ENCODE measurements at places on chromosomes 16 and 17.

DNA sequence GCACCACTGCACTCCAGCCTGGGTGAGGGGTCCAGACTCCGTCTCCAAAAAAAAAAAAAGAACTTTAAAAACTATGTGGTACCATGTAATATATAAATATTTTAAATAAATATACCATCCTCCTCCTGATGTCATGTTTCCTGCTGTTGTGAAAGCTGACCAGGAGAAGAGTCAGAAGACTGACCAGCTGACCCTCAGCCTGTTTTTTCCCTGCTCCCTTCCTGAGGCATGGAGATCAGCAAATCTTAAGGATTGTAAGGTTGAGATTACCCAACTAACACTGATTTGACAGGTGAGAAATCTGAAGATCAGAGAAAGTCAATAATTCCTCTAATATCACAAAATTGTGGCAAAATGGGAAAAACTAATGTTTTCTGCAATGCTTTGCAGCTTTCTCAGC, 18.1 kb downstream of the NCOR1 start:
- DNase-seq = no peak

- no peak for DNase-seq
These were observed 28.6 kb upstream of the GPRC5B start for GRCh38 chr16:19913340-19913645.

GRCh38 chr16:1677339-1677738, 740 bp upstream of the JPT2 start:
- no peak for DNase-seq

DNA sequence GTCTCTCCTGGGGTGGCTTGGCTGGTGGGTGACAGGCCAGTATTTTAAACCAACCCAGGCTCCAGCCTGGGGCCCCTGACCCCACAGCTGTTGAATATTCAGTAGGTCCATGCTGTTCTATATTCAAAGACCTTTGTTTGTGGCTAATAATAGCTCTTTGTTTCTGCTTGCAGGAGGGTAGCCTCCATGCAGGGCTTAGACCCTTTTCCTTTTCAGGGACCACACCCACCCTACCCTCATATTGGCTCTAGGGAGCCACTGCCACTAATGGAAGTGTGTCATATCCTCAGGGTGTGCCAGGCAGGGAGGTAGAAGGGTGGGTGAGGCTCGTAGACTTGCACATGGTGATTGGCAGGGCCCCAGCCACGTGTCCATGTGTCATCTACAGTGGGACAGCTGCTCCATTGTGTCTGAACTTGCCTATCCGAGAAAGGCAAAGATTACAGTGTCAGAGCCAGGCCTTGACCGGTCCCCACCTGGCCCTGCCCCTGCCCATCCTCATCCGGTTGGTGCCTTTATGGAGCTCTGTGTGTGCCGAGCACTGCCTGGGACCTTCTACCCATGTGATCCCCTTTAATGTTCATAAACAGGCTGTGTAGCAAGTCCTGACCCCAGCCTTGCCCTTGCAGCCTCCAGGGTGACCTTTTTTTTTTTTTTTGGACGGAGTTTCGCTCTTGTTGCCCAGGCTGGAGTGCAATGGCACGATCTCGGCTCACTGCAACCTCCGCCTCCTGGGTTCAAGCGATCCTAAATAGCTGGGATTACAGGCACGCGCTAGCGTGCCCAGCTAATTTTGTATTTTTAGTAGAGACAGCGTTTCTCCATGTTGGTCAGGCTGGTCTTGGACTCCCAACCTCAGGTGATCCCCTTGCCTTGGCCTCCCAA, 22.1 kb downstream of the TMC7 start:
- no peak for DNase-seq

DNA sequence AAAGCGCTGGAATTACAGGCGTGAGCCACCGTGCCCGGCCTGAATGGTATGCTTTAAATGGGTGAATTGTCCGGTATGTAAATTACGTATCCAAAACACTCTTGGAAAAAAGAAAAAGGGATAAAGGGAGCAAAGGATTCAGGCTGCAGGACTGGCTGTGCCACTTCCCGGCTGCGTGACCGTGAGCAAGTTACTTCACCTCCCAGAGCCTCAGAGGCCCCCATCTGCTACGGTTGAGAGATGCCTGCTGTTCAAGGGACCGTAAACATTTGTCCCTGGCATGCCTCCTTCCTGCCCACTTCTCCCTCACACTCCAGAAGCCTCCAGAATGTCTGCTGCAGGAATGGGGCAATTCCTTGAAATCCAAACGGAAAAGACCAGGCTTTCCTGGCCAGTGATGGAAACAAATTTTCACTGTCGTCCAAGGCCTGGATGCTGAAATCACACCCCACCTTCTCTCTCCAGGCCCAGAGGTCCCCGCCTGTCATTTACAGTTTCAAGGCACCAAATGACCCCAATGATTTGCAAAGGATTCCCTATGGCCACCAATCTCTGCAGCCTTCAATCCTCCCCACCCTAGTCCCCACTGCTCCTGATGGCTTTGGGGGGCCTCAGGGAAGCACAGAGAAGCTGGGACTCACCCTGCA, 22.9 kb upstream of the LITAF start:
- DNase-seq = no peak

GRCh38 chr17:1641065-1641403, 4.5 kb downstream of the SCARF1 start:
- DNase-seq = no peak

DNA sequence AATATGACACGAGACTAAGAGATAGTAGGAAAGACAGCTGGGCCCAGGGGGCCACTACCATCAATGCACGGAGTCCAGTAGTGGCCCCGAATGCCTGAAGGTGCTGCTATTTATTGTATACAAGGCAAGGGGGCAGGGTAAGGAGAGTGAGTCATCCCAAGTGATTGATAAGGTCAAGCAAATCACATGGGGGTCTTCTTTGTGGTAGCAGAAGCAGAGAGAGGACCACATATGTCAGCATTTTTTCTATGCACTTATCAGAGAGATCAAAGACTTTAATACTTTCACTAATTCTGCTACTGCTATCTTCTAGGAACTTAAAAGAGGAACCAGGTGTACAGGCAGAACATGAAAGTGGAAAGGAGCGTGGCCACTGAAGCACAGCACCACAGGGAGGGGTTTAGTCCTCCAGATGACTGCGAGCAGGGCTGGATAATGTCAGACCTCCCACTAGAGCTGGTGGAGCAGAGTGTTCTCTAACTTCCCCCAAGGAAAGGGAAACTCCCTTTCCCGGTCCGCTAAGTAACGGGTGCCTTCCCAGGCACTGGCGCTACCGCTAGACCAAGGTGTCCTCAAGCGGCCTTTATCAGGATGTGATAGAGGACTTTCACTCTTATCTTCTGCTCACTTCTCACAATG, 26.4 kb upstream of the ARL4D start:
- no peak for DNase-seq

DNA sequence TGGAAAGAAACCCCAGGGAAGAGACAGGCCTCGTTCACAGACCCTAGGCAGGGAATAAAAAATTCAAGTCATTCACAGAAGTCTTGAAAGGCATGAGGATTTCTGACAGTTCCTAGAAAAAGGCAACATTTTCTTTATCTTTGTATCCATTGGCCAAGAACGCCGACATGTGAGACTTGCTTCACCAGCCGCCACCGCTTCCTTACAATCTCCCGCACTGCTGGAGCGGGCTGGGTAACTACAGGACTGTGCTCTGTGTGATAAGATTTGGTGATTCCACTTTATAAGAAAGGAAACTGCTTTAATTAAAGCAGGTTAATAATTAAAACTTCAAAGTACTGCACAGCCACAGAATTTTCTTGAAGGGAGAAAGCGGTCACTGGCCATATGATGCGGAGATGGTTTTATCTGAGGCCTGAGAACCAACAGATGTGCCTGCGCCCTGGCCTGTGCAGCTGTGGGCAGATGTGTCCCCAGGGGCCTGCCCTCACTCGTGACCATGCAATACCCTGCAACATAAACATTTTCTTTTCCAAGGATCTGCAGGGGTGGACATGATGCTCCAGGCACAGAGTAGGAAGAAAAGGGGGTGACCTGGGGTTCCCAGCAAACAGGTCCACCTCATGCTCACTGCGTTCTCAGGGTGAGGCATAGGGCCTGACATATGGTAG, 13.0 kb upstream of the LGALS3BP start:
- DNase-seq = no peak

DNA sequence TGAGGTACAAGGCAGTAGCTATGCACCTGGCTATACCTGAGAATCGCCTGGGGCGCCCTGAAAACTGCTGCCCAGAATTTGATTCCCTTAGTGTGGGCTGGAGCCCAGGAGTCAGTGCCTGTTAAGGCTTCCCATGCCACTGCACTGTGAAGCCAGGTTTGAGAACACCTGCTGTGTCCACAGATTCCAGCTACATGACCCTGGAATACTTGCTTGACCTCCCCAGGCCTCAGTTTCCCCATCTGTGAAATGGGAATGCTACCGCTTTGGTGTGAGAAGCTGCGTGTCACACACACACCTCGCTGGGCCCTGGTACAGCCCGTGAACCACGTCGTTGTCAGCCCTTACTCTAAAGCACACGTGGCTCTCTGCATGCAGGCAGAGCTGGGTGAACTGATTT, 271.0 kb downstream of the C16orf95 start:
- DNase-seq = no peak

DNA sequence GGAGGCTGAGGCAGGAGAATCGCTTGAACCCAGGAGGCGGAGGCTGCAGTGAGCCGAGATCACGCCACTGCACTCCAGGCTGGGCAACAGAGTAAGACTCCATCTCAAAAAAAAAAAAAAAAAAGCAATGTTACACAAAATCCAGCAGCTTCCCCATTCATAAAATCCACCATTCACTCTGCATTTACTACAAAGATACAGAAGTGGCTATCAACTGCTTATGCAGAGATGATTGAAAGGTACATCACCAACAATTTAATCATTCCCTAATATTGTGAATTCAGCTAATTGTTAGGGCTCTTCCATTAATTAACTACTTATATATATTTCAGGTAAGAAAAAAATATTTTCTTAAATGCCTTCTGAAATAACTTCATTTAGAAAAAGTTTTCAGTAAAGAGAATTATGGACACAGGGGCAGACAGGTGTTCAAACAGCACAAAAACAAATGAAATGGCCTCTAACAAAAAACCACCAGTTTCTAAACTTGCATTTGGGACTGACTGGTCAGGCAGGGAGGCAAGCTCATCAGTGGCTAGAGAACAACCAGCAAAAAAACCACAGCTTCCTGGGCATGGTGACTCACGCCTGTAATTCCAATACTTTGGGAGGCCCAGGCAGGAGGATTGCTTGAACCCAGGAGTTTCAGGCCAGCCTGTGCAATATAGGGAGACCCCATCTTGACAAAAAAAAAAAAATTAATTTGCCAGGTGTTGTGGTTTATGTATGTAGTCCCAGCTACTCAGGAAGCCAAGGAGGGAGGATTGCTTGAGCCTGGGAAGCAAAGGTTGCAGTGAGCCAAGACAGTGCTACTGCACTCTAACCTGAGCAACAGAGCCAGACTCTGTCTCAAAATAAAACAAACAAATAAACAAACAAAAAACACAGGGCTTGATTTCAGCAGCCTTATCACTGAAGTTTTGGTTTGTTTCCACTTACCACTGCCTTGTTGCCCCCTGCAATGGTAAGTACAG, 26.3 kb downstream of the ERN1 start:
- no peak for DNase-seq

GRCh38 chr16:55634193-55634592, 21.6 kb upstream of the SLC6A2 start:
- DNase-seq = no peak

GRCh38 chr17:80456465-80457235, 19.8 kb downstream of the NPTX1 start:
- no peak for DNase-seq

- DNase-seq = no peak
These were observed 11.2 kb downstream of the CYBC1 start for GRCh38 chr17:82439194-82439828.

- DNase-seq = no peak
These were observed 6.3 kb downstream of the ZNF598 start for GRCh38 chr16:2003231-2003826.

GRCh38 chr17:50668838-50669581, 34.3 kb downstream of the ABCC3 start:
- no peak for DNase-seq

DNA sequence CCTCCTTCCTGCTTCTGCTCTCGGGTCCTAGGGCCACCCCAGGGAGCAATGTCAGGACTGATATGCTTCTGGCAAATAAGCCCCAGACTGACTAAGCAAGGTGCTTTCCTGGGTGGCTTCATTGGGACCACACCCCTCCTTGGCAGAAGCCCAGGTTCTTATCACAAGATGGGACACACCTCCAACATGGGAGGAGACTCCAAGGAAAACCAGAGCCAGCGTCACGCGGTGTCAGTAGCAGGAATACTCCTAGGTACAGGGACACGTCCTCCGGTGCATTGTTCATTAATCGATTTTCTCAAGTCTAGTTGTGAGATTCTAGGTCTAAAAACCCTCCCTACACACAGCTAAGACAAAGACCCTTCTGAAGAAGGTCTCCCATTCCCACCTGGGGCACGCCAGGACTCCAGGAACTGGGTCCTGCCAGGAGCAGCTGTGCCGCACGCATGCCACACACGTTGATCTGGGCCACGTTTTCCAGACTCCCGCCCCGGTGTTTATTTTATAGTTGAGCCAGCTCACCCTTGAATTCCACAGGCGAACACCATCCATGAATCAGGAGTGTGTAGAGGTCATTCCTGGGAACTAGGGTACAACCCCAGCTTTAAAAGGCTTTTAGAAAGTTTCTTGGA, 30.8 kb downstream of the FA2H start:
- no peak for DNase-seq

DNA sequence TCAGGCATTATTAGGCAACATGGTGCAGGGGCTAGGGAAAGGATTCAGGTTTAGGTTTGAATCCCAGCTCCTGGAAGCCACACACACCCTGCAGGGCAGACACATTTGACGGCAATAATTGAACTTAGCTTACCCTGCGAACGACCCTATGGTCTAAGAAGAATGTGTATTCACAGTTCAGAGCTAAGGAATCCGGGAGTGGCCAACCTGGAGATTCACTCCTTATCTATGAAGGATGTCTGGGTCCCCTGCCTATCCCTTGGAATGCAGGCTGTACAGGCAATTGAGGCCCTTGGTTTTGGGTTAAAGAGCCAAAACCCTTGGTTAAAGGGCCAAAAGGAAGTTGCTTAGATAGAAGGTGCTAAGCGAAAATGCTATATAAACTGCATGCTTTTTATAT, 2.9 kb upstream of the SYT17 start:
- no peak for DNase-seq

- no peak for DNase-seq
These were observed 23.3 kb upstream of the CCR7 start for GRCh38 chr17:40588552-40588951.

Data from GOT3 (cell line).